ENCODE measurements at places on chromosomes 5 and 9.

GRCh38 chr5:103758996-103759395 is 196.4 kb upstream of the NUDT12 start:
- DNase-seq: no peak

- DNase-seq: no peak
Measured at GRCh38 chr5:71924325-71924724, 182.9 kb upstream of the MAP1B start.

DNA sequence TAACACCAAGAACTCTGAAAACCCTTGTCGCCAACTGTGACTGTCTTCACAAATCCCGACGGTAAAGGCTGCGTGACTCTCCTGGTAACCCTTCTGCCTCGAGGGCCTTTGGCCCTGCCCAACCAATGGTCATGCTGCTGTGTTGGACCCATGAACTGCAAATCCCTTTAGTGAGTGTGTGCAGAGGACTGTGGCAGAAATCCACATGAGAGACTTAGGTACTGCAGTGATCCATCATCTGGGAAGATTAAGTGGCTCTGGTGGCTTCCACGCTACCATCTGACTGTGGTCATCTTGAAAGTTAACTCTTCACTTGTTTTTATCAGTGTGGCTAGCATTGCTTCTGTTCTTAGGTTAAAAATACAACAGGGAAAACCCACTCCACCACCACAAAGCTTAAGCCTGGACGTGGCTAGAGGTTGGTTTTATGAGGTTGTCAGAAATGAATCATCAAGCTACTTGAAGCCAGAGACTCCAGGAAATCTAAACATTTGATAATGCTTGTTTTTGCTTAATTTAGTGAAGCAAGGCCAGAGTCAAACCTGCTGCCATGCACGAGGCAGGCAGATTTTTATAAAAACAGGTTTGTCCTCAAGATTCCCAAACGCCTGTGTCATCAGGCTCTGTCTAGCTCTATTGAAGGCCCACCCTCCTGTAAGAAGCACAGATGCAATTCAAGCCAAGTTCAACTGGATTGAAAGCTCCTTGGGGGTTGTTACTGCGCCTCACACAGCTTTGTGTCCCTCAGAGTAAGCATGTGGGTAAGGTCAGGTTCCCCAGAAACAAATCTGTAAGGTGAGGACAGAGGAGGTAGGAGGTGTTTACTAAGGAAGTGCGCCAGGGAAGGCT is 52.7 kb upstream of the ERCC6L2 start:
- no peak for DNase-seq

DNA sequence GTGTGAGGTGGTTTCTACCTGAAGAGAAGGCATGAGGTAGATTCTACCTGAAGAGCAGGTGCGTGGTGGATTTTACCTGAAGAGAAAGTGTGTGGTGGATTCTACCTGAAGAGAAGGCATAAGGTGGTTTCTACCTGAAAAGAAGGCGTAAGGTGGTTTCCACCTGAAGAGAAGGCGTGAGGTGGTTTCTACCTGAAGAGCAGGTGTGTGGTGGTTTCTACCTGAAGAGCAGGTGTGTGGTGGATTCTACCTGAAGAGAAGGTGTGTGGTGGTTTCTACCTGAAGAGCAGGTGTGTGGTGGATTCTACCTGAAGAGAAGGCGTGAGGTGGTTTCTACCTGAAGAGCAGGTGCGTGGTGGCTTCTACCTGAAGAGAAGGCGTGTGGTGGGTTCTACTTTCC is 192.8 kb downstream of the MED10 start:
- no peak for DNase-seq

DNA sequence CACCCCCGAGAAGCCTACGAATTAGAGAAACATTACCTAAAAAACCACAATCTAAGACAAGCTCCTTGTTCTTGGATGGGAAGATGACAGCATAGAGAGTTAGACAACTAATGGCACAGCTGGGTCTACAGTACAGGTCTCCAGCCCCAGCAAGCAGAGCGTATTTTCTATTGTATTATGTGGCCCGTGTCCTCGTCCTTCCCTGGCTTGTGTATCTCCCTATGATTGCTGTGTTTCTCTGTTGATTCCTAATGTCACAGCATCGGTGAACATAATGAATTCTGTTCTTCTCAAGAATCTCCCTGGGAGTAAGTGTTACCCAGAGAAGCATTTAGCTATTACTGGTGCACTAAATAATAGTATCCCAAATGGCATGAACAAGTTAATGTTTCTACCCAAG is 66.8 kb upstream of the CEP78 start:
- DNase-seq: no peak

DNA sequence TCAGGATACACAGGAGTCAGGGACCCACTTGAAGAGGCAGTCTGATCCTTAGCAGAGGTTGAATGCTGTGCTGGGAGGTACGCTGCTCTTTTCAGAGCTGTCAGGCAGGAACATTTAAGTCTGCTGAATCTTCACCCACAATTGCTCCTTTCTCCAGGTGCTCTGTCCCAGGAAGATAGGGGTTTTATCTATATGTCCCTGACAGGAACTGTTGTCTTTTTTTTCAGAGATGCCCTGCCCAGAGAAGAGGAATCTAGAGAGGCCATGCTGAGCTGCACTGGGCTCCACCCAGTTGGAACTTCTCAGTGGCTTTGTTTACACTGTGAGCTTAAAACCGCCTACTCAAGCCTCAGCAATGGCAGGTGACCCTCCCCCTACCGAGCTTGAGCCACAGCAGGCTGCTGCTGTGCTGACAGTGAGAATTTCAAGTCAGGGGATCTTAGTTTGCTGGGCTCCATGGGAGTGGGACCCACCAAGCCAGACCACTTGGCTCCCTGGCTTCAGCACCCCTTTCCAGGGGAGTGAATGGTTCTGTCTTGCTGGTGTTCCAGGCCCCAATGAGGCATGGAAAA is 169.0 kb downstream of the FBXL17 start:
- no peak for DNase-seq

- no peak for DNase-seq
Measured at GRCh38 chr9:83505282-83505681, 32.9 kb downstream of the FRMD3 start.

GRCh38 chr5:136413196-136413595 is 47.9 kb upstream of the TRPC7 start:
- DNase-seq: no peak

GRCh38 chr9:136902259-136902821 is 16.0 kb downstream of the TRAF2 start:
- DNase-seq: peak; percentile 62

DNA sequence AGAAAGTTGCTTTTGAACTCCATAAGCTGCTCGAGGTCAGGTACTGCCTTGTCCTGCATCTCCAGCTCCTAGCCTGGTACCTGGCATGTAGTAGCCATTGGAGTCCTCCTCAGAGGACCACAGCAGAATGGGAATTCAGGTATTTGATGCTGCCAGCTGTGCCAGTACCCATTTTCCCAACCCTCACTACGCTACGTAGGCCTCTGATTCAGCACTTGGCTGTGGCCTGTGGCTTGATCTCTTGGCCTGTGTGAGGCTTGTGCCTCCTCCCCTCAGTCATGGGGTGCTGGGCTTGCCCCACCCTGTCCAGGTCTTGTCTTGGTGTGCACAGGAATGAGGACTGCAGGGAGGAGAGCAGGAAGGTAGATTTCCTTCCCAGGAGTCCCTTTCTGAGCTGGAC is 11.8 kb downstream of the OTULIN start:
- no peak for DNase-seq

DNA sequence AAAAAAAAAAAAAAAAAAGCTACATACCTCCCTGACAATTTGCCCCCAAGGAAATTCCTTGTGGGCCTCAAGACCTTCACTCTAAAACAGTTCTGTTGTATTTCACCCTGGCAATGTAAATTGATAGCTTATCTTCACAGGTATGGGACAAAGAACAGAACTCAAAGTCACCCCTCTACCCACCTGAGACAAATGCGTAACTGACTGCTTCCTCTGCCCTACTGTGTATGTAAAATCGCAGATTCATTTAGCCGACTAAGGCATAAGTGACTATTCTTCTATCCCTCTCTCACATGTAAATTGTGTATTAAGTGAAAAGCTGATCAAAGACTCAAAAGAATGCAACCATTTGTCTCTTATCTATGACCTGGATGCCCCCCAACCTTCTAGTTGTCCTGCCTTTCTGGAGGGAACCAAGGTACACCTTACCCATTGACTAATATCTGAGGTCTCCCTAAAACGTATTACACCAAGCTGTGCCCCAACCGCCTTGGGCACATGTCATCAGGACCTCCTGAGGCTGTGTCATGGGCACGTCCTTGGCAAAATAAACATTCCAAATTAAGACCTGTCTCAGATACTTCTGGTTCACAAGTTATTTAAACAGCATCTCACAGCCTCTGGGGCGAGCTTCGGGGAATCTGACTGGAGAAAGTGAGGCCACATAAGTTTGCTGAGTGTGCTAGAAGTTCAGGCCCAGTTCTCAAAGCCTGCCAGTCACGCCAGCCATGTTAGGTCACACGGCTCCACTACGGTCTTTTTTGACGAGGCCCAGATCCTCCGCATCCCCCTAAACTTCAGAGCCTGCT is 954 bp downstream of the TBCA start:
- DNase-seq: no peak

DNA sequence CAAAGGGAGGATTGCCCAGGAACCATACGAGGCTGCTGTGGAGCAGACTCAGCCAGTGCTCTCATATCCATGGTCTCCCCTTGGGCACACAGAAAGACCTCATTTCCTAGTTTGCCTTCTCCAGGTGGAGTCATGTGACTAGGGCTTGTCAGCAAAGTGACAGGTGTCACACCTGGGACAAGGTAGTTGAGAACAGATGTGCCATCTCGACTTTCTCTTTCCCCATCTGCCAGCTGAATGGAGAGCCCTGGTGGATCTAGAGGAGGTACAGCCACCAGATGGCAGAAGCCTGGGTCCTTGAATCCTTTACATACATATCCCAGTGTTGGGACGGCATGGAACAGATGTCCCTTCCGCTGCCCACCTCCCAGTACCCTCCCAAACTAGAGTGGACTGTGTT is 42.9 kb upstream of the ALDOB start:
- DNase-seq: no peak

GRCh38 chr9:81653240-81653639 is 36.1 kb downstream of the TLE1 start:
- DNase-seq: no peak

- no peak for DNase-seq
Measured at GRCh38 chr5:142569905-142570304, 116.0 kb downstream of the FGF1 start.

- no peak for DNase-seq
Measured at GRCh38 chr5:76579166-76579937, 43.9 kb downstream of the F2RL2 start.

DNA sequence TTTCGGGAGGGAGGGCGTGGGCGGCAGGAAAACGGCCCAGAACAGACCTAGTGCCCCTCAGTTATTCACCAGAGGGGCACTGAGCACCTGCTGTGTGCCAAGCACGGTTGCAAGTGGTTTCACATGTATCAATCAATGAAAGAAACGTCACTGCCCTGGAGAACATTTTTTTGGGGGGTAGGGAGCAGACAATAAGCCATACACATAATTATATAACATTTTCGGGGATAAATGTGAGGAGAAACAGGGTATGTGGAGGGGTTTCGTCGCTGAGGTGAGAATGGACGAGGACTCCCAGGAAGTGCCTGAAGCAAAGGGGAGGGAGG is 444 bp upstream of the ZNF354A start:
- no peak for DNase-seq

DNA sequence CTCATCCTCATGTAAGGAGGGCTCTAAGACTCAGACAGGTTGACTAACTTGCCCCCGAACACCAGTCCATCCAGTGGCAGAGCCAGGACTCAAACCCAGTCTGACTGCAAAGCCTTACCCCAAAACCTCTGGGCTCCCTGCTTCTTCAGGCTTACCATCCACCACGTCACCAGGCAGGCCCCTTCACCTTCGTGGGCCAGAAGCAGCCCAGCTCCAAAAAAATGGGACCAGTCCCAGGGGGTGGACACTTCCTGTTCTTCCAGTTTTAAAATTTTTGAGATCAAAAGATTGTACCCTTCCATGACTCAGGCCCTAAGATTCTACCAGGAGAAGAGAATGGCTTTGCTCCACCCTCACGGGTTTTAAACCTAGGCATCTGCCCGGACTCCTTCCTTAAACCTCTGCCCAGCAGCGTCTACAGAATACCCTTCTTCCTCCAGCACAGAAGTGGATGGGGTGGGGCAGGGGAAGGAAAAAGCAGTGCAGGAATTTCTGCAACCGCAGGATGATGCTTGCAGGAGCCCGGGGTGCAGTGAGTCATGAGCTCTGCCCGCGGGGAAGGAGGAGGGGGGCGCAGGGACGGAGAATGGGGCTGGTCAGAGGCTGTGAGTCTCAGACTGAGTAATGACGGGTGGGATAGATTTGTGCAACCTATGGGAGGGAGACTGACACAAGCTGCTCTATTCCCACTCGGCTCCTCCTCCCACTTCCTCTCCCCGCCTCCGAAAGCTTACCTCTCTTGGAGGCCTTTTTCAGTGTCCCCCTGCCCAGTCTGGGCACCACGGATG is 50.4 kb upstream of the STXBP1 start:
- no peak for DNase-seq

- DNase-seq: no peak
Measured at GRCh38 chr5:3225201-3225960, 370.3 kb upstream of the IRX1 start.

- DNase-seq: no peak
Measured at GRCh38 chr5:43096916-43097315, 23.8 kb upstream of the ZNF131 start.

GRCh38 chr5:180049185-180049548 is 22.4 kb downstream of the RNF130 start:
- DNase-seq: no peak

DNA sequence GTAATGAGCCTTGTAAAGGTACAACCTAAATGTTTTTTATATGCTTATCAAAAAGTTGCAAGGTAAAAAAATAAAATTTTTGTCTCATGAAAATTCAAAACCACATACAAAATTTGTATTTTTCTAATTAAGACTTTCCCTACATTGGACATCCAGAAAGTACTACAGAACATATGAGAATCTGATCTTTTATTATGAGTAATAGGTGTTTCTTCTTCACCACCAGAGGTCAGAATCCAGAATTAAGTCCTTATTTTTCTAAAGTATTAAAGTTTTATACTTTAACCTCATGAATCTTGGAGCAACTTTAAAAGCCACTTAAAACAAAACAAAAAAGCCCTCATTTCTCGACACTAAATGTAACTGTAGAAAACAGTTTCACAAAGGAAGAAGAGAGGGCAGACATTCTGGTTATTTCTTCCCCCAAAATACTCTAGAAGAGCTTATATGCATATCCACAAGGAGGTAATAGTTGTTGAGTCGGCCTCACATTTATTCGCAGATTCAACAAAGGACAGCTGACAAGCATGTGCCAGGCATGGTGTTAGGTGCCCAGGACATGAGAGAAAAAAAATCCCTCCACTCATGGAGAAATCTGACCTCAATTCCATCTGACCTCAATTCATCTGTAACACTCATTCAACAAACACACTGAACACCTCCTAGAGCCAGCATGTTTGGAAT is 69.3 kb downstream of the MLLT3 start:
- DNase-seq: no peak

GRCh38 chr5:173659423-173659822 is 43.0 kb upstream of the BOD1 start:
- DNase-seq: no peak

DNA sequence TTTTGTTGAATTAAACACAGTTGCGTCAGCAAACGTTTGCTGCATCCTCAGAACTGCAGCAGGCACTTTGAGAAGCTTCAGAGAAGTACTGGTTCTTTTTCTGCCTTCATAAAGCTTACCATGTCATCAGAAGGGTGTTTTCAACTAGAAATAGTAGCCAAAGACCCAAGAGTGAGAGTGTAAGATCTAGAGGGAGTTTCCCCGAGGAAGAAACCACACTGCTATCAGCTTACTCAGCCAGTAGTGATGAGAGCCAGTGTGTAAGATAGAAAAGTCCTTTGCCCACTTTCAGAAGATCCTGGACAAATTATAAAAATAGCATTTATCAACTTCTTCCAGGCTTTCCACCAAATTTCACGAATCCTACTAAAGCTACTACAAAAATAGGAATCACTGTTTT is 154.5 kb downstream of the PAPPA start:
- DNase-seq: no peak

Measured in stimulated activated CD8-positive, alpha-beta memory T cell treated with anti-CD3 and anti-CD28 coated beads, Interleukin-7, amount 100 ng/mL, for 1 hour (primary cell).